H1 (cell line): ENCODE measurements at places on chromosomes 2 and 18.
A peak's percentile ranks its signal among the peaks of the same experiment; 100 is the strongest.

DNA sequence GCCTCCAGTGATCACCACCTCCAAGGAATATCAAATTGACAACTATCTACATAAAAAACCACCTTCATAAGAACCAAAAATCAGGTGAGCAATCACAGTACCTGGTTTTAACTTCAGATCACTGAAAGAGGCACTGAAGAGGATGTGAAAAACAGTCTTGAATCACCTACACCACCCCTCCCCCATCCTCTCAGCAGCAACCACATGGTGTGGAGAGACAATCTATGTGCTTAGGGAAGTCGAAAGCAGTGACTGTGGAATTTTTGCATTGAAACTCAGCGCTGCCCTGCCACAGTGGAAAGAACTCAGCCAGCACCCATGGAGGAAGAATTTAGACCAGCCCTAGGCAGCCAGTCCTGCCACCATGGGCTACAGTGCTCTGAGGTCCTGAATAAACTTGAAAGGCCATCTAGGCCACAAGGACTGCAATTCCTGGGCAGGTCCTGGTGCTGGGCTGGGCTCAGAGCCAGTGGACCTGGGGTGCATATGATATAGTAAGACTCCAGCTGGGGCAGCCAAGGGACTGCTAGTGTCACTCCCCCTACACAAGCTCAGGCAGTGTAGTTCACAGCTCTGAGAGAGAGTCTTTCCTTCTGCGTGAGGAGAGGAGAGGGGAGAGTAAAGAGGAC lies 75.6 kb downstream of the ATL2 start:
- DNase-seq, result no peak

DNA sequence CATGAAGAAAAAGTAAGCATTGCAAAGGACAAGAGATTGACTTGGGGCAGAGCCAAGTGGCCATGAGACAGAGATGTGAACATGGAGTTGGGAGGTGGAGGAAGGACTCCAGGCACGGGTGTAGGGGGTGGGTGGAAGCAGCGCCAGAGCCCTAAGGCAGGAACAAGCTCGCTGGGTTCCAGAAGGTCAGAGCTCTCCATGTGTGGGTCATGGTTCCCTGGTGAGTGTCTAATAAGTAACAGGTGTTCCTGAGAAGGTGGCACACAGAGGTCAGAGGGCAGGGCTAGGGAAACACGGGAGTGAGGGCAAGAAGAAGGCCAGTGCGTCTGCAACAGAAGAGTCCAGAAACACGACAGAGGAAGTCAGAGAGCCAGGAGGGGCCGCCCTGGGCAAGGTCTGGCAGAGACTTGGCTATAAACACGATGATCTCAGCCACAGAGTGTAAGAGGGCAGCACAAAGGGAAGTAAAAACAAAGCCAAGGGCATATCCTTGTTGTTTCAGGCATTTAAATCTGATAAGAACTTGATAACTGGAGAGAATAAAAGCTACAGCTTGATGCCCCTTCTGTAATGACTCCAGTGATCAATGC lies 260.8 kb downstream of the TGIF1 start:
- DNase-seq, result no peak

DNA sequence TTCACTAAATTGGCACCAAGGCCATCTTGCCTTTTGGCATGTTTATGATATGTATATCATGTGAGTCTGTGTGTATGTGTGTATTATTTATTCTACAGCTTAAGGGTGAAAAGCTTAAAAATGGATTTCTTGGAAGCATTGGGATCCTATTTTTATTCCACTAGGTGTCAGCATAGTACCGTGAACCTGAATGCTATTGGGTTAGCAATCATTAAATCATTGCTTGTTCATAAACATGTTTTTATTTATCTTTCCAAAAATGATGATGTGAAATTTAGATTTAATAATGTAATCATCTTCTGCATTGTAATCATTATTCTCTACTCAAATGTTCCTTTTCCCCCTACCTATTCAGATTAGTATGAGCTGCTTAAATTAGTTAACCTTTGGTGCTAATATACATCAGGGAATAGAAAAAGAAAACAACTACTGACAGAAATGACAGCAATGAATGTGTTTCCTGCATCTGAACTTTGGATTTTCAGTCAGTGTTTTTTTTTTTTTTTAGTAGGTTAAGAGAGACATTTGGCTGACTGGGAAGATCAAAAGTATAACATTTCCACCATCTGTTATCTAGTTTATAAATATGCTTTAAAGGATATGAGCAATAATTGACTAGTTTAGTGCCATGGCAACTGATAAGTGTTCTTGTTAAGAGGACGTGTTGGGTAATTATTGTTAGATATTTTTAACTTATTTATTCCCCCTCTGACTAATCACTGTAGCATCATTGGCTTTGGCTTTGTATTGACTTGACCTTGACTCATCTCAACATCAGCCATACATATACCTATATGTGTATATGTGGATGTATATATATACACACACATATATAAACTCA lies 14.1 kb upstream of the ZSWIM2 start:
- no peak for DNase-seq

DNA sequence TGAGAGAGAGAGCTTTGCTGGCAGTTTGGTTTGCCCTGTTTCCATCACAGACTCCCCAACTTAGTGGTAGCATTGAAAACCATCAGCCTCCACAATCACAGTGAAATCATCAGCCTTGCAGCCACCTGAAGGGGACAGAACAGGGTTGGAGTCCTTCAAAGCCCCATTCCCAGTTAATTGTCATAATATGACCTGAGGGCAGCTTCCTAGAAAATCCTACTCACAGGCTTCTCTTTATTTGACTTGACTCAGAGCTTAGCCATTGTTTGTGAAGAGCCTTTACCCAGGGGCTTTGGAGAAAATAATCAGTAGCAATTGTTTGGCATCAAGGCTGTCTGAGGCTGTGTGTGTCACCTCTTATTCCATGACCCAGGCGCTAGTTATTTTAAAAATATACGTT lies 308.7 kb downstream of the CBLN2 start:
- DNase-seq, result peak; percentile 19

DNA sequence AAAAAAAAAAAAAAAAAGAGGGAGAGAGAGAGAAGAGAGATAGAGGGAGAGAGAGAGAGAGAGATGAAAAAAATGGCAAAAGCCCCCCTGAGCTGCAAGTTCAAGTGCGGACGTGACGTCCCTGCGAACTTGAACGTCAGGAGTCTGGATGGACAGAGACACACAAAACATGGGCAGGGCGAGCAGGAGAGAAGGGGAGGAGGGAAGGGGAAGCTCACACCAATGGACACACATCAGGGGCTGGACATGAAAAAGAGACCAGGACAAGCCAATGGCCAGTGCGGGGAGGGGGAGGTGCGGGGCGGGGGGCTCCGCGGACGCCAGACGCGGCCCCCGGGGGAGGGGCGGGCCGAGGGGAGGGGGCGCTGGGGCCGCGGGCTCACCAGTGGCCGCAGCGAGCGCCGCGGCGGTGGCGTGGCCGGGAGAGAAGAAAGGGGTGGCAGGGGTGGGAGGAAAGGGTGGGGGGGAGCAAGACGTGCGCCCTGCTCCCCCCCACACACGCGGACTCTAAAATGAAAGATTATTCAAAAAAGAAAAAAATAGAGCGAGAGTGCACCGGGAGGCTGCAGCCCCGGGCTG lies at the start of gene BCL11A:
TSS of gene BCL11A (minus strand) at position 160 of the 579 bp plus-strand sequence. CDS start 384 bp downstream, outside the sequence.
- DNase-seq, result peak; percentile 71

GRCh38 chr18:44771956-44772917 lies 91.5 kb downstream of the SETBP1 start:
- no peak for DNase-seq

- no peak for DNase-seq
Measured at GRCh38 chr18:32542221-32542798, 71.6 kb upstream of the GAREM1 start.

- no peak for DNase-seq
Measured at GRCh38 chr18:9594823-9595596, 19.3 kb downstream of the PPP4R1 start.

GRCh38 chr2:20738772-20739171 lies 71.8 kb downstream of the GDF7 start:
- no peak for DNase-seq

DNA sequence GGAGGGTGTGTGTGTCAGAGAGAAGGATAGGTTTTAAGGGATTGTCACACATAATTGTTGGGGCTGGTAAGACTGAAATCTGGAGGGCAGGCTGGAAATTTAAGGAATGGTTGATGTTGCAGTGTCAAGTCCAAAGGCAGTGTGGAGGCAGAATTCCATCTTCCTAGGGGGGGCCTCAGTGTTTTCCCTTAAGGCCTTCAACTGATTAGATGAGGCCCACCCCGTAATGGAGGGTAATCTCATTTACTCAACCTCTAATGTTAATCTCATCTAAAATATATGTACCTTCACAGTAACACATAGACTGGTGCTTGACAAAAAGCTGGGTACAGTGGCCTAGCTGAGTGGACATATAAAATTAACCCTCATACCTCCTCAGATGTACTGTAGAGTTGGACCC lies 30.9 kb upstream of the RPIA start:
- no peak for DNase-seq

DNA sequence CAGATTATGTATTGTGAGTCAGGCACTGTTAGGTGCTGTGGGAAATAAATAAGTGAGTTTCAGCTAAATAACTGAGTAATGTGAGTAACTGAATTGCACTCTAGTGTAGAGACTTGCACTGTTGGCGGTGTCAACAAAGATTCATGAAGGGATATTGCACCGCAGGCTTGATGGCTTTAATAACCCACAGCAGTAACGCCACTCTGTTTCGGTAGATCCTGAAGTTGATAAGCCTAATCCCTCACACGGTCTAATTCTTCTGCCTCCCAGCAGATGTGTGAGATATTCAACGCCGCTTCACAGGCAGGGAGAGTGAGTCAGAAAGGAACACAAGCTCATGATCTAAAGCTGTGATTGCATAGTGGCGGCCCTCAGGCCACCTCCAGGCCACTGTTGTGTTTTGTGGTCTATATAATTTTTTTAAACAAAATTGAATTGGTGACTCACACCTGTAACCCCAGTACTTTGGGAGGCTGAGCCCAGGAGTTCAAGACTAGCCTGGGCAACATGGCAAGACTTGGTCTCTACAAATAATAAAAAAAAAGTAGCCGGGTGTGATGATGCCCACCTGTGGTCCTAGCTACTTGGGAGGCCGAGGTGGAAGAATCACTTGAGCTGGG lies 94.3 kb downstream of the LIPG start:
- DNase-seq, result no peak

- DNase-seq, result no peak
Measured at GRCh38 chr2:37427241-37427640, 82.8 kb downstream of the QPCT start.

- DNase-seq, result no peak
Measured at GRCh38 chr2:74577448-74577847, 22.9 kb downstream of the DOK1 start.

- DNase-seq, result no peak
Measured at GRCh38 chr2:231688719-231689118, 19.6 kb upstream of the PTMA start.

DNA sequence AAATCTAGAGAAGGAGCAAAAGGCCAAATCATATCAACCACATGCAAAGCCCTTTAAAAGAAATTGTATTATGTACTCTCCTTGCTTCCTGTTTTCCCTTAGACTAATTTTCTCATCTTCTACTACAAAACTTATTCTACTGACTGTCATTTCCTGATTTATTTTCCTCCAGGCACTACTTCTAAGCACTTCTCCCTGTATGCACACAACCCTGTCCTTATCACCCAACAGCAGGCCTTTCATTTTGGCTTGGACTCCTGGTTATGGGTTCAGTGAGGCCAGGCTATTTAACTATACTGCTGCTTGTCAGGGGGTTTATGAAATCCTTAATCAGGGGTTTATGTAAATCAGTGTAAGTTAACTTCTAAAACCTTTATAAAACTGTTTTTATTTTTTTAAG lies 205.1 kb upstream of the FAM98A start:
- no peak for DNase-seq

- no peak for DNase-seq
Measured at GRCh38 chr2:121545913-121546312, 15.2 kb downstream of the RNU4ATAC start.

- no peak for DNase-seq
Measured at GRCh38 chr18:72444111-72444797, 99.9 kb downstream of the CBLN2 start.

DNA sequence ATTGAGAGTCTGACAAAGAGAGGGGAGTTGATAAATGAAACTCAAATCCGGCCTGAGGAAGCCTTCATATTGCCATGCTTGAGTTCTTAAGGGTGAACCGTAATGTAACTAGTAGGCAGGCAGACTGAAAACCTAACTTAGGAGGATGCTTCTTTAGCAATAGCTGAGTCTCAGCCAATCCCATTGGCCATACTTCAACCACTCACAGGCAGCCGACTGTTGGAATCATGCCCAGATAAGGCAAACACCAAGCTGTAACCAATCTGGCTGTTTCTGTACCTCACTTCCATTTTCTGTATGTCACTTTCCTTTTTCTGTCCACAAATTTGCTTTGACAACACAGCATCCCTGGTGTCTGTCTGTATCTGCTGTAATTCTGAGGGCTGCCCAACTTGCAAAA lies 39.5 kb downstream of the TPRKB start:
- DNase-seq, result no peak

GRCh38 chr2:183060571-183061231 lies 17.8 kb upstream of the DUSP19 start:
- DNase-seq, result no peak

- no peak for DNase-seq
Measured at GRCh38 chr18:49655266-49656072, 93.6 kb downstream of the LIPG start.

DNA sequence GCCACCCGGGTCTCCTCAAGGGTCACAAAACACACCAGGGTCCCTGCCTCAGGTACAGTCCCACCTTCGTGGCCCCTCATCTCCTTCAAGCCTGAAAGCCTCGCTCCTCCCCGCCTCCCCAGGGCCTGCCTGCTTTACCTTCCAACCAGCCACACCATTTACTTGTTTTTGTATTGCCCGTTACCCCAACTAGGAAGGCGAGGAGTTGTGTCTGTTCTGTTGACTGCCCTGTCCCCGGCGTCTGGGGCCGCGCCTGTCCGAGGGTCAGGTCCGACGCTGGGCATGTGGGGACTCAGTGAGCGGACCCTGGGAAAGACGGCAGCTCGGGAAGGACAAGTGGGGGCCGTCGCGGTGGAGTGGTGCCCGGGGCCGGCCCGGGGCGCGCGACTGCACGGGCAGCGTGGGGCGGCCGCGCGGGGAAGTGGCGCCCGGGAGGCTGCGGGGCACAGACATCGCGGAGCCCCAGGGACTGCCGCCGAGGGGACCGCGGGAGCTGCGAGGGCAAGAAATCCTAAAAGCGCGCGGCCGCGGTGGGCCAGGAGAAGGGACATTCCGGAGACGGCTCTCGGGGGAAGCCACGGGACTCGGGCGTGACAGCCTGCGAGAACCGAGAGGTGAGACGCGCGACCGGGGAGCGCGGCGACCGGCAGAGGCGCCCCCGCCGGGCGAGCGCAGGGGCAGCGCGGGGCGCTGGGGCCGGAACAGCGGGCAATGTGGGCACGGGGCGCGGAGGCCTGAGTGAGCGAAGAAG lies 797 bp upstream of the GRHL1 start:
- DNase-seq, result no peak

- DNase-seq, result no peak
Measured at GRCh38 chr2:202035941-202036372, 2.3 kb downstream of the FZD7 start.

DNA sequence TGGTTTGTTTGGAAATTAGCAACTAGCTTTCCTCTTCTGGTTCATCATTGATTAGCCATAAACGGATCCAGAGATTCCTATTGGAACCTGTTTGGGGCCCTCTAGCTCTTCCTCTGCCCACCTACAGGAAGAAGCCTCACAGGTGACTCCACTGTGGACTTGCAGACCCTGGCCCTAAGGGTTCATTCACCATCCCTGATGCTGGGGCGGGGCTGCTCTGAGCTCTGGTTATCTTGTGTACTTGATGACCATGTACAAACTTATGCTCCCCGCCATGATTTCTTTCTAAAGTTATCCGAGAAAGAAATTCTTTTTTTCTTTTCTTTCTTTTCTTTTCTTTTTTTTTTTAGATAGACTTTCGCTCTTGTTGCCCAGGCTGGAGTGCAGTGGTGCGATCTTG lies 33.9 kb upstream of the INHBB start:
- DNase-seq, result no peak
